ENCODE measurements at places on chromosomes 5 and 9. TPM values are rescaled to one million over a fixed set of nuclear protein-coding genes. Genes with fewer than 3 reads are reported as not detected.

DNA sequence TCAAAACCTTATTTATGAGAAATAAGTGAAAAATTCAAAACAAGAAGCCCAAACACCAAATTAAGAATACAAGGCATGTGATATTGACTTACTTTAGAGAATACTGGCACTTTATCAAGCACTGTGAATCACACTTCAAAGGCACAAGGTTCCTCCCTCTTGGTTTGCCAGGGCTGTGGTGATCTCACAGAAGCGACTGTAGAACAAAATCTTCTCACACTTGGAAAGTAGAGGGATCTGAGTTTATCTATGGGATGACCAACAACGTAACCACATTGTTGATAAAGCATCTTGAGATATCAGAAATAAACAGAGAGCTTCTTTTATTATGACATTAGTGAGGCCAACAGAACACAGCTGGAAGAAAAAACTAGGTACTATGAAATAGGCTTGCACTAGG is 295.9 kb downstream of the NFIB start:
- DNase-seq = no peak

LECT2 gene
- polyA plus RNA-seq = not detected

C1QTNF2 gene
- polyA plus RNA-seq = not detected

DNA sequence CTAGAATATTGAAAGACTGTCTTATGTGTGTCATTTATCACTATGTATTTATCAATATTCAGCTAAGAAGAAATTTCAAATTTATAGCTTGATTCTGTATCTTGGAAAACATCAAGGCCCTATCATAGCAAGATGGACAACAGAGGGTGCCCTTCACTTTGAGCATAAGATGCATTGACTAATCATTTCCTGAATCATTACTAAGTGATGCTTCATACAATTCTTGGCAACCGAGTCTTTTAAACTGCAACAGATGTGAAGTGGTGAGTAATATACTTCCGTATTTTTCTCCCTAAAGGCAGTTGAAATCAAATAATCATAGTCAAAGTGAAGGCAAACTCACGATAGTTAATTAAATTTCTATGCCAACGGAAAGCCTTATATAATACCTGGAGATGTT is 318.6 kb upstream of the RGMB start:
- DNase-seq = no peak

GRCh38 chr5:42636425-42636824 is 120.2 kb upstream of the CCDC152 start:
- DNase-seq = no peak

CCDC152 gene
- 1.8 TPM for polyA plus RNA-seq

All from CD4-positive, CD25-positive, alpha-beta regulatory T cell (primary cell).